RKO (cell line): ENCODE measurements at places on chromosomes 13 and 19.

DNA sequence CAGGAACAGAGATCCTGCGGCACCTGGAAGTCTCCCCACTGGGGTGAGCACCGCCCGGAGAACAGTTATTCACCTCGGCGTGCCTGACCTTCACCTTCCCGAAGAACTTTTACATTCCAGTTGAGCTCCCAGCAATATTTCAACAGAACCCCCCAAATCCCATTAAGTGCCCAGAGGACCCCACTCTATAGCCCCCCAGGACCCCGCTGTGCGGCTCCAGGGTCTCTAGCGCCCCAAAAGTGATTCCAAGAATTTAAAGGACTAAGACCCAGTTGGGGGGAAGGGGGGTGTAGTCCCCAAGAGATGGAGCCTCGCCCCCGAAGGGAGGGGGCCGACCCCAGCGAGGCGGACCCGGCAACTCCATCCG lies 480 bp downstream of the GPR108 start:
- no peak for DNase-seq

GRCh38 chr19:16022251-16022650 lies 54.0 kb upstream of the TPM4 start:
- DNase-seq: no peak

DNA sequence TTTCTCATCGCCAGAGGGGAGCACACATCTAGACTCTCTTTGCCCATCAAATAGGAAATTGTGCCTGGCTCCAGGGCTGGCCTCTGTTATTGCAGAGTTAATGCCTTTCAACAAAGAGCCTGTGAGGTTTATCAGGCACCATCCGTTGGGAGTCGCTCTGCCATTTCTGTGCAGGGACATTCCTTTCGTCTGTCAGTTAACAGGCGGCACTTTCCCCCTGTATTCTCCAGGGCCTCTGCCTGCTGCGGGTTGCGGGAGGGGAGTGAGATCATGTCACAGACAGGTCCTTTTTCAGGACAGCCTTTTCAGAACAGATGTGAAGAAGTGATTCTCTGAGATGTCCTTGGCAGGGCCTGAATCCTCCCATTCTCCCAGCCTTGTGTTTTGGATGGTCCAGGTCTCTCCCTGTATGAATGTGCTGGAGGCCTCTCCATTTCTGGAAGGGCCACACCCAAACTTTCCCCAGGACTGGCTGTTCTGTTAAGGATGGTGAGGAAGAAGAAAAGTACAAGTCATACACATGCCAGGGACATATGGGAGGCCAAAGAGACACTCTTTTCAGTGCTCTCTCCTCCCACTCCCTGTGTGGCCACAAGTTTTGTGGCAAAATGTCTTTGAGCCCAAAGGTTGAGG lies 14.9 kb downstream of the SERP2 start:
- no peak for DNase-seq

- no peak for DNase-seq
Observed at GRCh38 chr13:26895081-26895807, 134.7 kb upstream of the GPR12 start.

- DNase-seq: no peak
Observed at GRCh38 chr13:50758796-50759195, 84.7 kb downstream of the DLEU7 start.
